Endodermal cell (in vitro differentiated cells): ENCODE measurements at places on chromosomes 5 and 9. TPM values are rescaled to one million over a fixed set of nuclear protein-coding genes. Genes with fewer than 3 reads are reported as not detected.

The TAF1L gene
- not detected in 3 replicates for total RNA-seq

The NPR3 gene
- total RNA-seq: 0.57 to 3.7 TPM (median 0.82 TPM) in 3 replicates

The SPINK7 gene
- total RNA-seq: not detected in 2 replicates

The LRRC19 gene
- total RNA-seq: not detected in 2 replicates

The PCDHA1 gene
- total RNA-seq: 2.5 and 2.9 TPM in 2 replicates

The SPINK6 gene
- total RNA-seq: not detected in 2 replicates

The BASP1 gene
- total RNA-seq: 46.9 to 66.4 TPM (median 60.3 TPM) in 3 replicates

The MAST4 gene
- total RNA-seq: 5.2 to 11.2 TPM (median 11.0 TPM) in 3 replicates

The ELOVL7 gene
- total RNA-seq: 3.5 to 6.5 TPM (median 6.0 TPM) in 3 replicates

The WNK2 gene
- 46.1 to 80.1 TPM (median 55.0 TPM) in 3 replicates for total RNA-seq

The PCDHB8 gene
- 0.71 to 1.1 TPM (median 0.86 TPM) in 3 replicates for total RNA-seq

The OTP gene
- not detected in 2 replicates for total RNA-seq

The GFRA3 gene
- total RNA-seq: not detected in 3 replicates

The C5orf46 gene
- total RNA-seq: not detected in 2 replicates

The KIF4B gene
- 0.15 to 0.21 TPM (median 0.18 TPM) in 3 replicates for total RNA-seq

The CDKN2B-AS1 gene
- 0.99 TPM in 1 of 3 replicates, not detected in the others for total RNA-seq

The CDX1 gene
- not detected in 3 replicates for total RNA-seq

The LHFPL2 gene
- 95.5 to 247 TPM (median 238 TPM) in 3 replicates for total RNA-seq

The PLAC8L1 gene
- total RNA-seq: 0.52 and 1.5 TPM in 2 replicates

The SLC2A8 gene
- 16.5 to 34.8 TPM (median 33.6 TPM) in 3 replicates for total RNA-seq

The MRPS2 gene
- 44.4 to 58.3 TPM (median 53.1 TPM) in 3 replicates for total RNA-seq

The EQTN gene
- total RNA-seq: not detected in 3 replicates

The F12 gene
- 2.7 to 7.0 TPM (median 2.9 TPM) in 3 replicates for total RNA-seq

The CEL gene
- 2.6 and 3.3 TPM in 2 replicates for total RNA-seq

The TAS2R1 gene
- not detected in 2 replicates for total RNA-seq

The GMCL2 gene
- not detected in 3 replicates for total RNA-seq

The SMIM33 gene
- total RNA-seq: not detected in 2 replicates

The PKD2L2 gene
- total RNA-seq: not detected in 2 replicates

The TTC39B gene
- 55.5 and 69.5 TPM in 2 replicates for total RNA-seq

The CRHBP gene
- 9.8 and 14.4 TPM in 2 replicates for total RNA-seq

The COL5A1 gene
- 57.3 and 76.6 TPM in 2 replicates for total RNA-seq

The ANKRD55 gene
- total RNA-seq: 0.27 TPM in 1 of 3 replicates, not detected in the others
